ENCODE measurements at places on chromosomes 2 and 18.

DNA sequence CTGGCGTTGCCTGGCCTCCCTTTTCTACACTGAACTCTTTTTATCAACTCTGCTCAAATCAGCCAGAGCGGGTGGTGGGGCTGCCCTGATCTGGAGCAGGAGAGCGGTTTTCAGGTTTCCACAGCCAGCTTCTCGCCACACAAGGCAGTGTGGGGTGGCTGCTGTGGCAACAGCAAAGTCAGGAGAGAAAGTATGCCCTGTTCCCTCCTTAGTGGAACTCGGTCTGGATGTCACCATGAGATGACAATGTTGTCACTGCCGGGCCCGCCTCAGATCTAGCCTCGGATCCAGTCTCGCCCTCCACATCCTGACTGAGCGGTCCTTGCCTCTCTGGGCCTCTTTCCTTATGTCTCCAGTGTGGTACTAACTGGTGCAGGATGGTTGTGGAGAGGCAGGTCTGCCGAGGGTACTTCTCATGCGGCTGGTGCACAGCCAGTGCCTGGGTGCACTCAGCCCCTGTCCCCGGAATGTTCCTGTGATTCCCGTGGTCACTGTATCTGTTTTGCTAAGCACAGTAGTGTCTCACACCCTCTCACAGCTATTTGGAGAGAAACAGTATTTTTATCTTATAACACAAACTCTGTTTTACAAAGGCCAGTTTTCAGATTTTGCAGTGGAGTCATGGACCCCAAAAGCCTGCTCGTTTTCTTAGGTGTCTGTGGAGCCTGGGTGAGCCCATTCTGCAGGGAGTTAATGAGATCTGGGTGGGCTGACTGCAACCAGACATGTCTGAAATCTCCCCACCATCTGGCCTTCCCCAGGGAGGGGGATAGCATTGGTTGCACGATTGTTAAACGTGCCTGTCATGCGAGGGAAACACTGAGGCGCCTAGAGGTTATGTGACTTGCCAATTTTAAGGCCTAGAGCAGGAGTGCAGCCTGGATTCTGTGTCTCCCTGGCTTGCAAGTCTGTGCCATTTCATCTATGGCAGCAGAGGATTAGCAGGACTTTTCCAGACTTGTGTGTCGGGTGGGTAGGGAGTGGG, 261.1 kb upstream of the AGAP1 start:
- DNase-seq = no peak

GRCh38 chr2:97720746-97721145, 7.4 kb downstream of the ZAP70 start:
- no peak for DNase-seq

GRCh38 chr2:169676357-169676756, 17.8 kb downstream of the CFAP210 start:
- no peak for DNase-seq

GRCh38 chr2:43199492-43200488, 26.6 kb downstream of the ZFP36L2 start:
- DNase-seq = no peak

DNA sequence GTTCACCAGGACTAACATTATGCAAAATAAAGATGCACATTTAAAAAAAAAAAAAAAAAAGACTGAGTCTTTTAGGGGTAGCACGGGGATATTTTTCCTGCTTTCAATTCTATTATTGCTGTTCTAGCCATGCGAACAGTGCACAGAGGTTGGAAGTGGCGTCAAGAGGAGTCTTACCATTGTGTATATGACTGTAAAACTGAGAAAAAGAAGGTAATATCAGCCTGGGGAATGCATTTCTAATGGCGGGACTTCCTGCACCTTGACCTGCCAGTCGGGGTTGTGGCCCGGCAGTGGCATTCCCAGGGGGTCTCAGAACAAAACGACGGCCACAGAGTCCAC, 48.5 kb upstream of the ATP6V1B1 start:
- no peak for DNase-seq

GRCh38 chr2:68594674-68595492, 48.5 kb upstream of the PROKR1 start:
- DNase-seq = peak; percentile 35

DNA sequence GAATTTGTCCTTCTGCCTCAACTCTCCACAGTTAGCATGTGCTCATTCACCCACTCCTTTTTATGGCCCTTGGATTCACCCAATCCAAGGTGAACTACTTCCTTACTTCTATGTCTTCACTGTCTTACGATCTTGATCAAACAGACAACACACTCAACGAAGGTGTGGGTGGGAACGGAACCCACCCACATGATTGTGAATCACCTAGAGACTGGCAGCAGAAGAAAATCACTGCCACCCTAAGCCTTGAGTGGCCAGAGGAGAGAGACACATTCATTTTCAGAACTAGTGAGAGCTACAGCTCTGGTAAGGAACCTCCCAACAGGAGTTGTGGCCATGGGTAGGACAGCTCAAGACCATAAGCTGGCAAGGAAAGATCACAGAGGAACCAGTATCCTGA, 194.3 kb downstream of the PLCL1 start:
- no peak for DNase-seq

DNA sequence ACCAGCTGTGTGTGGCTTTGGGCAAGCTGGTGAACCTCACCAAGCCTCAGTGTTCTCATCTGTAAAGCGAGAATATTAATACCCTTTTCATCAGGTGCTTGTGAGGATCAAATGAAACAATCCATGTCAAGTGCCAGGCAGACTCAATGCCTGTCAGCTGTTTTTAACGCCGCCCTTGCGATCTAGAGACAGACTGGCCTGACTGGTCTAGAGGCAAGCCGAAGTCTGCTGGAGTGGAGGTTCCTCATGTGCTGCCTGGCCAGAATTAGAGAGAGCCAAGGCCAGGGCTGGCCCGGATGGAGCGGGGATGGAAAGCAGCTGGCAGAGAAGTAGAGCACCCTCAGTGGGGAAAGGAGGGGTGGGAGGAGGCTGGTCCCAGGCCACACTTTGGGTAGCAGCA, 74.5 kb upstream of the B3GNT7 start:
- peak; percentile 15 for DNase-seq

- DNase-seq = no peak
Observed at GRCh38 chr2:126652323-126652891, 3.6 kb upstream of the GYPC start.

DNA sequence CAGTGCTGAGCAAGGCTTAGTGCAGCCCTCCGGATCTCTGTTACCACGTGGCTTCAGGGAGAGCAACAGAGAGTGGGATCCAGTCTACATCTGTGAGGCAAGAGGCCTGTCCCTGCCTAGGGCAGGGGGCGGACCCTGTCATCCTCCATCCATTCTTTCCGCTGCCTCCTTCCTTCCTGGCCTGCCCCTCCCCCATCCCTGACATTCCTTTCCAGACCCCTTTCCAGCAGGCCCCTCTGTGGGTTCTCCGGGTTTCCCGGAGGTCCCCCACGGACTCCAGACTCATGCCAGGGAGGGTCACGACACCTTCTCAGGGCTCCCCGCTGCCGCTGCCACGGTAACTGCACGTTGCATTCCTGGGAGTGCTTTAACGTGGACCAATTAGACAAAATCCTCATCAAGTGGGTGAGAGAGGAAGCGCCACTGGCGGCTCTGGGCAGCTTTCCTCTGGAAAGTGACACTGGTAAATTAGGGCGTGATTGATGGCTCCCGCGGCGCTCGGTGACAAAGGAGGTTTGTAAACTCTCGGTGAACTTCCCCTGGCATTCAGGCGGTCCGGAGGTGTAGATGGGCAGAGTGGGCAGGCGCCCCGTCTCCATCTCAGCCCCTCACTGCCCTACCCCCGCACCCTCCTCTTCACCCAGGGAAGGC, 11.4 kb downstream of the ATOH8 start:
- no peak for DNase-seq

- DNase-seq = no peak
Observed at GRCh38 chr2:227597998-227598397, 695 bp upstream of the SCYGR2 start.

DNA sequence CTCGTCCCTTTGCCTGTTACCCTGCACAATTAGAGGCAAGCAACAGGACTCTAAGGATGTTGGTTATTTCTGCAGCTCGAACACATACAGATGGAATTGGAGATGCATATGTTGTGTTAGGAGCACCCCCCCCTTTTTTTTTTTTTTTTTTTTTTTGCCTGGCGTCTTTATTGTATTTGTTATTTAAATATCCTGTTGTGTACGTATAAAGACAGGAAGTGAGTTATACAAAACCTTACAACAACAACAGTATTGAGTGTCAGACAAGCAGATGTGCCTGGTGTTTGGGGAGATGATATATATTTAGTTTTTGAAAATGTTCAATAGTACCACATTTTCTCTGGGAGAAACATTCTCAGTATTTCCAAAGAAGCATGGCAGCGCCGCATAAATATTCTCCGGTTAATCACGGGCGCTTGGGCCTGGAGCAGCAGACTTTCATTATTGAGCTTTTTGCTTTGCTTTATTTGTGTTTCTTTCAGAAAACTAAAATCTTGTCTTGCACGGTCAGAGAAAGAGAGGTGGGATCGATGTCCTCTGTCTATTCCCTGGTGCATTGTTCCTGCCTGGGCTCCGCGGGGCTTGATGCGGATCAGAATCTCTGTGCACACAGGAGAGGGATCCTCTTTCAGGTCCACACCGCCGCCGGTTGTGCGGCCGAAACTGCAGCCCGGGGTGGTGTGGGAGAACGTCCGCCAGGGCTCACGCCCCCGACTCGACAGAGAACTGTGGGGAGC, 23.2 kb upstream of the ZNF516 start:
- peak; percentile 72 for DNase-seq

DNA sequence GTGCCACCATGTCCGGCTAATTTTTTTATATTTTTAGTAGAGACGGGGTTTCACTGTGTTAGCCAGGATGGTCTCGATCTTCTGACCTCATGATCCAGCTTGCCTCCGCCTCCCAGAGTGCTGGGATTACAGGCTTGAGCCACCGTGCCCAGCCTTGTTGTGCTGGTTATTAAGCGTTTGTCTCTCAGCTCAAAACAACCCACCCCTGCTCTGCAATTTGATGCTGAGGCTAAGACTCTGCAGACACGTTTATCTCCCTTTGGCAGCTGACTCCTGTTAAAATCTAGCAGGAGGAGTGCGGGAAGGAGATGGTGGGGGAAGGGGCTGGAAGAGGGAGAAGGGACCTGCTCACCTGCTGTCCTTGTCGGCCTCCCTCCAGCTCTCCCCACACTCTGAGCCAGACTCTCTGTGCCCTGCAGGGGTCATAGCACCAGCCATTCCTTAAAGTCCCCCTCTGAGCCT, 29.9 kb upstream of the IMPA2 start:
- peak; percentile 77 for DNase-seq

GRCh38 chr2:113872201-113872600, 17.7 kb upstream of the ACTR3 start:
- no peak for DNase-seq

DNA sequence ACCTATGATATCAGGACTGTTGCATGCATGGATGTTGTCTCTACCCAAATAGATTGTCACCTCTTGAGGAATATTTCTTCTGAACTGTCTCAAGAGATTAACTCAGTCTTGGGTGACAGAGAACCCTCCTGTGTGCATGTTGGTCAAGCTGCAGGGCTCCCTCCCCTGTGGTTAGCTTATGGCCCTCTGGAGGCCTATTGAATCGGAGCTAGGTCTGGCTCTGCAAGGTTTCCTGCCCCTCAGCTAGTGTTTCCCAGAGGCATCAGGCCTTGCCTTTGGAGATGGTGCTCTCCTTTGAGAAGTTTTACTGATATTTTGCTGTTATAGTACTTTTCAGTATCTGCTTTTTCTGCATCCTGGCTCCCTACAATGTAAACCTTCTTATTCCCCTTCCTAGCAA, 769.2 kb upstream of the FAM98A start:
- no peak for DNase-seq

DNA sequence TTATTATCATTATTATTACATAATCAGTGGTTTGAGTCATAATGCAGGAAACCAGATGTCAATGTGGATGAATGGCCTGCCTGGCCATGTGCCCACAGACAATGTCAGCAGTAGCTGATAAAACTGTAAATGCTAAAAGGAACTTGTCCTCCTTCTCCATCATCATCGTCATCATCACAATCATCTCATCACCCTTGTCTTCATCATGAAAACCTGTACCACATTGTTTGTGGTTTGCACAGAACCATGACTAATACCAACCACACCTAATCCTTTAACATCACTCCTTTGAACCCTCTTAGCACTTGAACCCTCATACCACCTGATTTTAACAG, 96.0 kb downstream of the HNMT start:
- no peak for DNase-seq

GRCh38 chr2:65263262-65263661, 35.6 kb downstream of the ACTR2 start:
- no peak for DNase-seq

- no peak for DNase-seq
Observed at GRCh38 chr2:226037526-226037925, 638.0 kb downstream of the NYAP2 start.

DNA sequence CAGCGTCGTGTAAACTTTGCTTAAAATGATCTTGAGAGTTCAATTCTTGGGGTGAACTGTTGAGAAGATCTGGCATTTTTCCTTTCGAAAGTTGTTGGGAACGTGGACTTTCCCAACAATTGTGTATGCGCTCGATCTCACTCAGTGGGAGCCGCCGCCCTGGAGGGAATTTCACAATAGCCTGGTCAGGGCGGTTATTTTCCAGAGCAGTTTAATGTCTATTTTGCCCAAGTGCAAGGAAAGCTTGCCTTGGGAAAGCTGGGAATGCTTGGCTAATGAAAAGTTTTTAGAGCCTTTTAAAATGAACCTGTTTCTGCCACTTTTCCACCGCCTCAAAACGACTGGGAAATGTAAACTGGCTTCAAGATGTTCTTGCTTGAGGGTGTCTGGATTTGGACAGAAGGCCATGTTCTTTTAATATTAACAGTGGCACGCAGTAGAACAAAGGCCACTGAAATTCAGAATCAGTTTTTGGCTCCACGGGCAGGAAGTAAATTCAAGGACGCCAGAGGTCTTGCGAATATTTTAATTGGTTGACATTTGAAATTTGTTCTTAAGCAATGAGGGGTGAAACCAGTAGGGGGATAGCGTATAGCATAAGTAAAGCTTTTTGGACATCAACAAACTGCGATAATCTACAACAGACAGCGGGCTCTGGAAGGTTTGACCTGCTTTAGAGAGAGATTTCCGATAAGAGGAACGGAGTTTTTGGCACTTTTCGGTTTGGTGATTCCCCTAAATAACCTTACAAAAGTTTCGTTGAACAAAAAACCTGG, 1.2 kb downstream of the CFLAR start:
- peak; percentile 67 for DNase-seq

DNA sequence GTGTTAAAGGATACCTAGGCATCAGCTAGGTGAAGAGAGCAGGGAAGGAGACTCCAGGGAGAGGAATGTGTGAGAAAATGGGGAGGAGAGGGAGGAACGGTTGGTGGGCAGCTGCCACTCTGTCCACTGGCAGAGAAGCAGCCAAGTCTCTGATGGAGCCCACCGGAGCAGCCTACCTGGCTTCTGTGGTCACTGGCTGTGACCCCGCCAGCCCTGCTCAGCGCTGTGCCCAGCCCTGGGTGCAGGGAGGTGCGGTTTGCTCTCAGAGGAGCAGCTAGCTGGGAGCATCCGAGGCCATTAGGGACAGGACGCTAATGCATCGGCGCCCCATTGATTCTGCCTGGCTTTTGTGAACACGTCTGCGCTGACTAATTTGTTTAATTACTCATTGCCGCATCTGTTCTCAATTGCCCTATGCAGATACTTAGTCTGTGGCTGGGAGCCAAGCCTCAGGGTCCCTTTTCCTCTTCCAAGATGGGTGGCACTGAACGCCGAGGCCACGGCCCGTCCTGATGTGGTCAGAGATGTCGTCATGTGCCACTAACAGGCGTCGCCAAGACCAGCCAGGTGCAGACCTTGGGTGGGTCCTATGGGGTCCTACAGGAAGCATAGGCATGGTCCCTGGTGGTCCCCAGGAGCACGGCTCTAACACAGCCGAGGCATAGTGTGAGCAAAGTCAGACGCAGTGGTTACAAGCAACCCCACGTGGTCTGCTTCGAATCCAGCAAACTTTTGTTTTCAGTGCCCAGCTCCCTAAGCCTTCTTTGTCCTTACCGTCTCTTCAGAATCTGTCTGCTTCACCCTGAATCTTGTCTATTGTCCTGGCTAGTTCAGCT, 82.0 kb downstream of the RRM2 start:
- DNase-seq = no peak
